ENCODE measurements at places on chromosomes 11 and 22.

- no peak for DNase-seq
Observed at GRCh38 chr22:36991206-36991605, 28.0 kb downstream of the TST start.

DNA sequence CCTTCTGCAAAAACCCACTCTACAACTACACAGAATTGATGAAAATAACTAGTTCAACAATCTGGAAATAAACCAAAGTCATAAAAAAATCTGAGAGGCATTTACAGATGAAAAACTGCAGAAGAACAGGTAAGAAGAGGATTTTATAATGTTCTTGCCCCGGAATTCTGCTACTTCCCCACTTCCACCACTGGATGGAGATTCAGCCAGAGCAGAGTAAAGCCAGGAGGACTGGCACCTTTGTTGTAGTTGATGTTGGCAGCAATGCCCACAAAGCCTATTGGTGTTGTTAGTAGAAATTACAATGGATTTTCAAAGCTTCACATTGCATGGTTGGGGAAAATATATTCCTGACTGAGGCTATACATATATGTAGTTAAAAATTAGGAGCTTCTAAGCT is 640.2 kb downstream of the LRRC4C start:
- DNase-seq = no peak

- DNase-seq = no peak
Observed at GRCh38 chr11:93059117-93059957, 89.9 kb downstream of the MTNR1B start.

DNA sequence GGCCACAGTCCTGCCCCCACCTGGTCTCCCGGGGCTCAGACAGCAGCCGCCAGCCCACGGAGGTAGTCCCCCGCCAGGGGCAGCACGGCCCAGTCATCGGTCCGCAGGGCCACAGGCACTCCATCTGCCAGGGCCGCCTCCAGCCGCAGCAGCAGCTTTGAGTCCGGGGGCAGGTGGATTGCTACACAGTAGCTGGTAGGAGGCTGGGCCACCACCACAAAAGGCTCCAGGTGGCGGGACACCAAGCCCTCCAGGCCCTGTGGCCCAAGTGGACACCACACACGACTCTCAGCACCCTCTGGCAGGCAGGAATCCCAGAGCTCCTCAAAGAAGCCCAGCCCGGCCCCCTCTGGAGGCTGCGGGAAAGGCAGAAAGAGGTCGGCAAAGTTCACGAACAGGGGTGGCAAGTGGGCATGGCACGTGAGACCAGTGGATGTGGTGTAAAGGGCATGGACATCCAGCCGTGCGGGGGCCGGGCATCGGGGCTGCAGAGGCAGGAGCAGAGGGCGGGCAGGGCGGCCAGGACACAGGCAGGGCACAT is 2.9 kb downstream of the AP5B1 start:
- DNase-seq = no peak

DNA sequence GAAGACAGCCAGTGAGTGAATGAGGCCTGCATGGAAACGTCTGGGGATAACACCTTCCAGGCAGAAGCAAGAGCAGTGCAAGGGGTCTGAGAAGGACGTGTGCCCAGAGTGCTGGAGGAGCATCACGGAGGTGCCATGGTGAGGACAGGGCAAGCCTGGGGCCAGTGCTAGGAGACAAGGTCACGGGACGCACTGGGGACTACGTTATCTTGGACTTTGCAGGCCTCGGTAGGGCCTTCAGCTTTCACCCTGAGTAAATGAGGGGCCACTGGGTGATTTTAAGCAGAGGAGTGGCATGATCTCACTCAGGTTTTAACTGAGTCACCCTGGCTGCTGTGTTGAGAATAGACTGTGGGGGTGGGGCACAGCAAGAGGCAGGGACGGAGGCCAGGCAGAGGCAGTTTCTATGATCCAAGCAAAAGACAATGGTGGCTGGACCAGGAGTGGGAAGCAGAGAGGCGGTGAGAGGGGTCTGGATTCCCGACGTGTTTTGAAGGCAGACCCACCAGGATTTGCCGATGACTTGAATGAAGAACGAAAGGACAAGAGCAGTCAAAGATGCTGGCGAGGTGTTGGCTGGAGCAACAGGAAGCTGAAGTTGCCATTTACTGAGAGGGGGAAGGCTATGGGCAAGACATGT is 102.7 kb upstream of the PARVA start:
- no peak for DNase-seq

- DNase-seq = no peak
Observed at GRCh38 chr22:39833093-39833492, 60.5 kb downstream of the ENTHD1 start.

- DNase-seq = no peak
Observed at GRCh38 chr11:46357483-46357936, 10.2 kb downstream of the DGKZ start.

DNA sequence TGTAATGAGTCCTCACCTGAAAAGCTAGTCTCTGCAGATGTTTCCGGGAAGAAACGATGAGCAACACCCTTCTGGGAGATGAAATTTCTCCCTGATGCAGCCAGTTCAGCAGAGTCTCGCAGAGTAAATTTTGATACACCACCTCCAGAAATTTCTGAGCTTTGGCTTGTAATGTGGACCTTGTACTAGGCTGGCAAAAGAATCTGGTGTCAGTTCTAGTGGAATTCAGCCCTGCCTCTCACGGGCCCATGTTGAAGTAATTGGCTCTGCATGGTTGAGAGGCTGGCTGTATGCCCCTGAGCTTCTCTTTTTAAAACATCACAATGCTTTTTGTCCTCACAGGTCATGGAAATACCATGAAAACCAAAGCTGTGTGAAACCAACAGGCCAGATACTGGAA is at the start of gene GLYAT:
TSS of gene GLYAT (minus strand) at position 125 of the 400 bp plus-strand sequence. CDS start 7,447 bp downstream, outside the sequence.
- DNase-seq = no peak

GRCh38 chr22:32050678-32051515 is 7.8 kb downstream of the SLC5A1 start:
- DNase-seq = no peak

DNA sequence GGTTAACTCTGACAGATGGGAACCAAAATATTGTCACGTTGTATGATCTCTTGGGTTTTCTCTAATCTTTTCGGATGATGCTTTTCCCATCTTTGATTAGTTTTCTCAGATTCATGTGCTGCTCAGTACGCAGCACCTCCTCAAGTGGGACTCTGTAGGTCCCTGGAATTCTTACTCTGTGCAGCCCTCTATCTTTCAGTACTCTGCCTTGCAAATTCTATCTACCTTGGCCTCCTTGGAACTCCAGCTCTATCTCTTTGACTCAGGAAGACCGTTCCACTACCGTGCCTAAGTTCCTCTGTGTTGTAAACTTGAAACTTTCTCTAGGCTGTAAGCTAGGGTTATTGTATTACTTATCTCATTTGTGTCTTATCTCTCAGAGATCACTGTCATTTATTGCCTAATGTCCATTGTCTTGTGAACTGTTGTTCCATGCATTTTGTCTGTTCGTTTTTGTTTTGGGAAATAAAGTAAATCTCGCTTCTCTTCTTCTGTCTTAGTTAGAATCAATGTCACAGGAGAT is 20.1 kb upstream of the CHORDC1 start:
- no peak for DNase-seq

DNA sequence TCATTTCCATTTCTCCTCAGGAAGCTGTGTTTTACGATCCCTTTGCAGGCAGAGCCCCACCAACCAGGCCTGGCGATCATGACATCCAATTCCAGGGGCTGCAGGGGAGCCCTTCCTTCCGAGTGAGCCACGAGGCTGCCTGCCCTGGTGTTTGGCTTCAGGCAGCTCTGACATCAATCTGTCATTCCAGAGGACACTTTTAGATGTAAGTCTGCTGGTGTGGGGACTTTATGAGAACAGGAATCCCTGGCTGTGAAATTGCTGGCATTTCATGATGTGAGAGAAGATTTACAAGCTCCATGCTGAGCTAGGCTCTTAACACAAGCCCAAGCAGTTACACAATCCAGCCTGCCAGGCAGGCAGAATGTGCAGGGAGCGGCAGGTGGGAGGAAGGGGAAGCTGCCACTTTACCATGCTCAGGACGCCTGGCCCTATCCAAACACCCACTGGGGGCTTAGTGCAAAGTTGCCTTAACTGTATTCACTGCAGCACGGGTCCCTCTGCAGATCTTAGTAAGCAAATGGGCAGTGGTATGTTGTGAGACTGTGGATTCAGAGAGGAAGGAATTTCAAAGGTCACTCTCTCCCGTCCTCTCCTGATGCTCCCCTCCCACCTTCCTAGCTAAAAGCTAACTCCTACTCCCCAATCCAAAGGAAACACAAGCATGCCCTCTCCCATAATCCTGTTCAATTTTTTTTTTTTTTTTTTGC is 43.4 kb upstream of the MICAL2 start:
- DNase-seq = no peak

- no peak for DNase-seq
Observed at GRCh38 chr11:64764040-64764611, 4.4 kb upstream of the PYGM start.

- DNase-seq = no peak
Observed at GRCh38 chr11:65927904-65928397, 8.7 kb downstream of the DRAP1 start.

GRCh38 chr11:90220391-90220790 is 2.5 kb downstream of the CHORDC1 start:
- DNase-seq = peak; percentile 18

GRCh38 chr11:117479372-117479771 is 151.7 kb downstream of the CEP164 start:
- DNase-seq = no peak

DNA sequence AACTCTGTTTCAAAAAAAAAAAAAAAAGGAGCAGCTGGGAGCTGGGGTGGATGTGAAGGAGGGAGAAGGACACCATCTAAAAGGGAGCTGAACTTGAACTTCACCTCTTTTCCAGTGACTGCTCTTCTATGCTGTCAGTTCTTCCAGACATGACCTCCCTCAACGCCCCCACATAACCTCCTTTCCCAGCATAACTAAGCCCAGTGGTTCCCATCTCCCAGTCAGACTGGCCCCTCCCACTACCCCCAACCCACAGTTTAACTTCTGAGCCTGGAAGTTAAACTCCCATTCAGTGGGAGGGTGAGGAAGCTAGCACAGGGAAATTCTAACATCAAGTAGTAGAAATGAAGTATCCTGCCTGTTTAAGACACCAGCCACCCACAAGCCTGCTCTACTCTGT is 1.8 kb downstream of the ARHGAP1 start:
- no peak for DNase-seq

DNA sequence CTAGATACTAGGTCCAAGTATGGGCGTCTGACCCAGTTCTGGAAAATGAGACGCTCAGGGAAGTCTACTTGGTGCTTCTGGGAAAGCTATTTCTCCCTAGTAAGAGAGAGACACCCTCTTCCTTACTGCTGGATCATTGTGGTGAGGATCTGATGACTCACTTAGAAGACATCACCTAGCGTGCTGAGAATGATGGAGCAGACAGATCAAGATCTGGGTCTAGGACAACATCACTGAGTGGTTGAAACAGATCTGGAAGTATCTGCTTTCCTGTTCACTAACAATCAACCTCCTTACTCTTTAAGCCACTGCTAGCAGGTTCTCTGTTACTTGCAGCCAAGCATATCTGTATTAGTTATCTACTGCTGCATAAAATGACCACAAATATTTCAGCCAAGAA is 38.3 kb upstream of the HMGXB4 start:
- no peak for DNase-seq

GRCh38 chr11:30342736-30343166 is 19.8 kb downstream of the ARL14EP start:
- no peak for DNase-seq

- no peak for DNase-seq
Observed at GRCh38 chr22:30301995-30302809, 12.9 kb upstream of the CASTOR1 start.

DNA sequence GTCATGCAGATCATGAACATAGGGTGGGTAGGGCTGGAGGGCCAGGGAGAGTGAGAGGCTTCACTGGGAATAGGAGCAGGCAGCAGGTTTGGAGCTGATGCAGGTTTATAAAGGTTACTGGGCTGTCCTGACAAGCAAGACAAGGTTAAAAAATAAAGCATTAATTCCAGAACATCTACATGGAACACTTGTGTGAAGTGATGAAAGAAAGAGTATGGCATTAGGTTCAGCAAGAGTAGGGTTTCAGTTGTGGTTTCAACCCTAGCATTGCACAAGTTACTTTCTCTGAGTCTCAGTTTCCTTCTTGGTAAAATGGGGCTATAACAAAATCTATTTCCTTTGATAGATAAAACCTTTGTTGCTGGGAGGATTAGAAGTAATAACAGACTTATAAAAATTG is 114.6 kb upstream of the SESN3 start:
- DNase-seq = no peak

DNA sequence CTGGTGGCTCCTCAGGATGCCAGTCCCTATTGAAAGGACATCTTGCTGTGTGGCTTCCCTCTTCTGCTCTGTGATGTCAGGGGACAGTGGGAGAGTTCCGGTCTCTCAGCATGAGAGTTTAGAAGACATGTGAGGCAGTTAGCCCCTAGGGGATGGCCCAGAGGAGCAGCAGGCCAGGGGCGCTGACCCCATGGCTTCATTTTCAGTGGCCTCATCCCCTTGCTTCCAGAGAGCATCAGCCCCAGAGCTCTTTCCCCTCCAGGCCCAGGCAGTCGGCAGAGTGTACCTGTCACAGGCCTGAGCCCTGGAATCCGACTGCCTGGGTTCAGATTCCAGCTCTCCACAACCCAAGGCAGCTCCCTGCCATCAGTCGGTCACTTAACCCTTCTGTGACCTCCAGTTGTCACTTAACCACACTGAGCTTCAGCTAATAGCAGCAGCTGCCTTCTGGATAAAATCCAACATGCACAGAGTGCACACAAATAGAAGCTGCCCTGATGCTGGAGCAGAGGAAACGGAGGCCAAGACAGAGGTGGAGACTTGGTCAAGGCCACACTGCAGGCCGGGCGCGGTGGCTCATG is 14.1 kb upstream of the LRRC10B start:
- no peak for DNase-seq

DNA sequence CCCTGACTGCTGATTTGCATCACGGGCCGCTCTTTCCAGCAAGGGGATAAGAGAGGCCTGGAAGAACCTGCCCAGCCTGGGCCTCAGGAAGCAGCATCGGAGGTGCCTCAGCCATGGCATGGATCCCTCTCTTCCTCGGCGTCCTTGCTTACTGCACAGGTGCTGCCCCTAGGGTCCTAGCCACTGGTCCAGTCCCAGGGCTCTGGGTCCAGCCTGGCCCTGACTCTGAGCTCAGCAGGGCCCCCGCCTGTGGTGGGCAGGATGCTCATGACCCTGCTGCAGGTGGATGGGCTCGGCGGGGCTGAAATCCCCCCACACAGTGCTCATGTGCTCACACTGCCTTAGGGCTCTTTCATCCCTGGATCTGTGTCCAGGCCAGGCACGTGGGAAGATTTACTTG is 7.0 kb upstream of the IGLL5 start:
- DNase-seq = no peak

- no peak for DNase-seq
Observed at GRCh38 chr11:40513281-40513680, 946.2 kb downstream of the LRRC4C start.

GRCh38 chr11:84714316-84714780 is 912.8 kb downstream of the DLG2 start:
- DNase-seq = peak; percentile 4

Measured in kidney capillary endothelial cell (primary cell).